ENCODE measurements at places on chromosomes 3 and 15. TPM values are rescaled to one million over a fixed set of nuclear protein-coding genes. Genes with fewer than 3 reads are reported as not detected.

PIGZ gene
- polyA plus RNA-seq: 0.65 TPM

KBTBD8 gene
- polyA plus RNA-seq: 1.5 TPM

WDR93 gene
- not detected for polyA plus RNA-seq

CEP19 gene
- 5.0 TPM for polyA plus RNA-seq

NUP210 gene
- 93.6 TPM for polyA plus RNA-seq

MOBP gene
- polyA plus RNA-seq: not detected

ACAD9 gene
- polyA plus RNA-seq: 25.1 TPM

UROC1 gene
- not detected for polyA plus RNA-seq

BCHE gene
- not detected for polyA plus RNA-seq

Measured in naive thymus-derived CD4-positive, alpha-beta T cell (primary cell).